ENCODE measurements at places on chromosomes 6 and 20. TPM values are rescaled to one million over a fixed set of nuclear protein-coding genes. Genes with fewer than 3 reads are reported as not detected.

DNA sequence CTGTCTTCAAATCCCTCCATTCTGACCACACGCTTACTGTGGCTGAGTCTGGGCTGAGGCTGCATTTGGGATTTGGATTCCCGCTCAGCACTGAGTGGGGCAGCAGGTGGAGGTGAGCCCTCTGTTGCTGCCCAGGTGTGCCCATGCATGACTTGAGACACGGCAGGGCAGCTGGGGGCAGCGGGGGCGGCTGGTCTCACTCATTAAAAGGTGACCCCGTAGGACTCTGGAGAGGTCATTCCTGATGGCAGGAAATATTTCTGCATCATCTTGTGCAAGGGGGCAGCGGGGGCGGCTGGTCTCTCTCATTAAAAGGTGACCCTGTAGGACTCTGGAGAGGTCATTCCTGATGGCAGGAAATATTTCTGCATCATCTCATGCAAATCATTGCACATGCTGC, 49.8 kb downstream of the SMOC2 start:
- DNase-seq: no peak

DNA sequence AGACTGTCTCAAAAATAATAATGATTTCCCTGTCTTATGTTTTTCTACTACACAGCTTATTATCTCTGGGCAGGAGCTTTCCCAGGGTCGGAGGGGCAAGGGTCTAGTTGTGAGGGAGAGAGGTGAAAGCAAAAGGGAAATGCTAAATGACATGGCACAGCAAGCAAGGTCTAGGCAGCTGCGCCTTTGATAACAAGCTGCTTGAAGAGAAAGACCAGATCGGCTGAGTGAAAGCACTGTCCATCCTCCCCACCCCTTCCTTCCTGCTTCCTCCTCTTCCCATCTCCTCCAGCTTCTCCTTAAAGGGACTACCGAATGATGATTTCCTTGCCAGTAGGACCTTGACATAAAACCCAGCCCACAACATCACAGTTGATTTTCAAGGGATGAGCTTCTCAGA, 158.1 kb upstream of the AKAP12 start:
- no peak for DNase-seq

DNA sequence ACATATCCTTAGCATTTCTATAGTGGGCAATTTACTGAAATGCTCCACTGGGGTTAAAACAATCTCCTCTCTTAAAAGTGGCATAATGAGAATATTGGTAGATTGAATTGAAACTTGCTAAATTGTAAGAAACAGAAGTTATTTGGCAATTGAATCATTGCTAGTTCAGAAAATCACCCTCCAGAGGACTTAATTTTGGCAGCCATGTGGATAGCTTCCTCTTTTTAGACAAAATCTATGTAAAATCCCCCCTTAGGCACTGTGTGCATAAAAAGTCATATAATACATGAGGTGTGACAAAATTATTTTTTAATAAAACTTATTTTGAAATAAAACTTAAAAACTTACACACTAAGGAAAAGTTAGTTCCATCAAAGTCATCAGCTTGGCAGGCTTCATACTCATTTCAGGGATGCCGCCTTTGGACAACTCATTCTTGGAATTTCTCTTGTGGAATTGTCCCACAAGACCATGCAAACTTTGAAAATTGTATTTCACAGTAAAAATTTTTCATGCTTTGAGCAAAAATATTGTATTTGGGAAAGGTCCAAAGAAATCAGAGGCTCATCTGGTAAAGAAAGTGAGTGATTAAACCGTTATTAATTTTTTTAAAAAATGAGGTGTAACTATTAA, 473.0 kb downstream of the BCKDHB start:
- DNase-seq: no peak

Gene TRIM31
- not detected for total RNA-seq

Gene WFDC5
- total RNA-seq: not detected

Gene OXT
- total RNA-seq: not detected

Gene ARHGAP40
- total RNA-seq: 7.1 TPM

Gene GGTLC1
- not detected for total RNA-seq
